Activated naive CD8-positive, alpha-beta T cell treated with anti-CD3 and anti-CD28 coated beads, Interleukin-2, amount 50 U/mL, for 24 hours (primary cell): ENCODE measurements at places on chromosomes 2 and 18.

GRCh38 chr2:42914860-42915259 is 122.5 kb upstream of the HAAO start:
- DNase-seq, result no peak

- no peak for DNase-seq
Observed at GRCh38 chr2:9702604-9703084, 71.8 kb upstream of the YWHAQ start.

DNA sequence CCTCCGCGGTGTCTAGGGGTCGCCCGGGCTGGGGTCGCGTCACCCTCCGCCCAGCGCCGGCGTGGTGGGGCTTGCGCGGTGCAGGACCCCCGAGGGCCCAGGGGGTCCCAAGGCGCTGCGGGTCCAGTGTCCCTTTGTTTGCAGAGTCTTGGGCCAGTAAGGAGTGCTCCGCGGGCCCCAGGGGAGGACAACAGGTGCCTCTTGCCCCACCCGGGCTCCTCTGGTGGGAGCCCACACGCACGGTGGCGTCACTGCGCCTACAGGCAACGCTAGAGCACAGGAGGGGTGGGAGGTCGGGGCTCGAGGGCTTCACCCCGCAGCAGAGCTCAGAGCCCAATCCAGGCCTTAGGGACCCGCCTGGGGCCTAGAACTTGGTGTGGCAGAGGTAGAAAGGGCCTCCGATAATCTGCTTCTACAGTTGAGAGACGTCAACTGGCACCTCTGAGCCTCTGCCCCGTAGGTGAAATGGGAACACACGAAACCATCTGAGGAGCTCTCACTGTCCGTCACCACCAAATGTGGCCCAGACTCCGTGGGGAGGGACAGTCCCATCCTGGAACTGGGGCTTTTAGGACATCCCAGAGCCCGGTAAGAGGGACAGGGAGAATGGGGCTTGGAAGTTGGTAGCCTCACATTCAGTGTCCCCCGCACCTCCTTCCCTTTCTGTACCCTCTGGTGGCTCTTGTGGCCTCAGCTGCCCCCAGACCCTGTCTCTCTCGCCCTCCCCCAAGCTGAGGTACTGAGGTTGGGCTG is 1.4 kb downstream of the ARID5A start:
- DNase-seq, result peak; percentile 58

- DNase-seq, result no peak
Observed at GRCh38 chr2:24984912-24985311, 13.2 kb upstream of the DNAJC27 start.

GRCh38 chr2:54770676-54771075 is 47.2 kb downstream of the EML6 start:
- DNase-seq, result no peak

DNA sequence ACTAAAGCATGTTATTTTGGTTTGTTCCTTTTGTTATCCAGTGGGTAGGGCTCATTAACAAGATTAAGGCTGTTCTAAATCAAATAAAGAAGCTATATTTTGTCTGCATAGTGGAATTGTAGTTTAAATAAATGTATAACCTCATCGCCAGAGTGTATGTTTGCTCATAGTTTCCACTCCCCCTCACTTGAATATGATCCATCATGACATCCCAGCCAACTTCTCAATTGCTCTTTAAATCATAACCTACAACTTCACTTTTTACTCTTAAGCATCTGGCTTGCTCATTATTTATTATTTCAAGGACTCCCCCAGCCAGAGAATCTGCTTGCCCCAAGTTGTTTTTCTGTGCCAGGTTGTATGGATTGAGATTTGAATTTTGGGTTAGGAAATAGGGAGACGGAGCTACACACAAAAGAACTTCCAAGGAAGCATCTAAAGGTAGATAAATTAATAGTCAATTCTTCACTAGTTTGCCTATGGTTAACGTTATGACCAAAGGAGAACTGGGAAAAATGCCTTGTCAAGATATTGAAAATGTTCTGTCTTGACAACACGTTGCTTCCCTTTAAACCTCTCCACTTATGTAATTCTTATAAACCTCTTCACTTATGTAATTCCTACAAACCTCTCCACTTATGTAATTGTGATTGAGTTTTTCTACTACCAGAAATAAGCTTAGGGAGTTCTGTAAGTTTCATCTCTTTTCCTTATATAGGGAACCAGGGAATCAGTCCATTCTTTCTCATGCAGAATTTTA is 55.4 kb upstream of the UPP2 start:
- DNase-seq, result no peak

DNA sequence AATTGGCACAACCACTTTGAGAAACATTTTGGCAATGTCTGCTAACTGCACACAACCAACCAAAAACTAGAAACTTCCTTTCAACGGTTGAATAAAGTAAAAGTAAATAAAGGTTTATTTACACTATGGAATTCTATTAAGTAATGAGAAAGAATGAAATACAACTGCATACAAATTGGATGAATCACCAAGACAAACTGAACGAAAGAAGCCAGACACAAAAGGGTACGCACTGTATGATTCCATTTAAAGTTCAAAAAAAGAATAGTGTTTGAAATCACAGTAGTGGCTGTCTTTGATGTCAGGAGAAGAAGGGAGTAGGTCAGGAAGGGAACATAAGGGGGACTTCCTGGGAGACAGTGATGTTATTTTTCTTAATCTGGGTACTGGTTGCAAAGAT is 46.5 kb upstream of the SULT1C3 start:
- DNase-seq, result no peak

GRCh38 chr2:137771064-137771463 is 193.2 kb upstream of the HNMT start:
- no peak for DNase-seq

GRCh38 chr2:46009772-46010171 is 287.4 kb upstream of the EPAS1 start:
- DNase-seq, result no peak

DNA sequence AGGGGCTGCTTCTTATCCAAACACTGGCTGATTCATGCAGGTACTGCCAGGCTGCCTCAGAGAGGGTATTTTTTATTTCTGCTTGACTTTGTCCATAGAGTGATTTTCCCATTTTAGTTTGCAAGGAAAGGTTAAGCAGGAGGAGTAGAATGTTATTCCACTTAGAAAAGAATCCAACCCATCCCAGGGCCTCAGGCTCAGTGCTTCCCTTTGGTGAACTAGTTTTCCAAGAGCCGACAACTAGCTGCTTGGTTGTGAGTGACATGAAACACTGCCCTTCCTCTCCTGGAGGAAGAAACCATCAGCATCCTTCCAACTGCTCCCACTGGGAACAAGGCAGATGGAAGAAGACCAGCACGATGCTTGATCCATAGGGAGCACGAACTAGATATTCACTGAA is 58.5 kb downstream of the BCL2 start:
- no peak for DNase-seq

DNA sequence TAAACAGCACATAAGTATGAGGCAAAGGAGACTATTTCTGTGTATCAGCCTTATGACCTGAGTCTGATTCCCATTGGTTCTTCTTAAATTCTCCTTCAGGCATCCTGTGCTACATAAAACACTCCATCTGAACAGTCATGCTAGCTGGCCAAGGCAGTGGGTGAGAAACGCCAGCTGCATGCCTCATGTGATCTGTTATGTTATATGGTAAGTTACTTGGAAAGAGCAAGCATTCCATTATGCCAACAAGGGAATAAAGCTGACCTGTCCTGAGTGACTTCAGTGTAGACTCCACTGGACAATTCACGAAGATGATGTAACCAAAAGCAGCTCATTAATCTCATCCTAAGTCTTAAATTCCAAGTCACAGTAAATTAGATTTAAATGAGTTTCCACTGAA is 216.5 kb upstream of the FN1 start:
- DNase-seq, result no peak
